ENCODE measurements at places on chromosomes 5 and 9. TPM values are rescaled to one million over a fixed set of nuclear protein-coding genes. Genes with fewer than 3 reads are reported as not detected.

The ZFP37 gene
- polyA plus RNA-seq, result 0.72 TPM

DNA sequence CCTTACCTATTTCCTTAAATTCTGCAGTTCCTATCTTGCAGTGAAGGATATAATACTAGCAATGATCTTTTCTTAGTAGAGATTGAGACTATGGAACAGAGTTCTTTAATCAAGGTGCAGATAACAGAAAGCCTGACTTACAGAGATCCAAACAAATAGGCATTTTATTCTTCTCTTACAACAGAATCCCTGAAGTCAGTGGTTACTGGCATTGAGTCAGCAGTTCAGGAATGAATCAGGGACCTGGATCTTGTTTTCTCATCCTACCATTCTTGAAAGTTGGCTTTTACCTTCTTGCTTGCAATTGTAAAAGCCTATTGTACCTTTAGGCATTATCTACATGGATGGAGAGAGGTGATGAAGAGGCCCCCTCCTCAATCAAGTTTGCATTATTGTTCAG, 47.5 kb upstream of the TLE4 start:
- no peak for DNase-seq

The IL4 gene
- not detected for polyA plus RNA-seq

DNA sequence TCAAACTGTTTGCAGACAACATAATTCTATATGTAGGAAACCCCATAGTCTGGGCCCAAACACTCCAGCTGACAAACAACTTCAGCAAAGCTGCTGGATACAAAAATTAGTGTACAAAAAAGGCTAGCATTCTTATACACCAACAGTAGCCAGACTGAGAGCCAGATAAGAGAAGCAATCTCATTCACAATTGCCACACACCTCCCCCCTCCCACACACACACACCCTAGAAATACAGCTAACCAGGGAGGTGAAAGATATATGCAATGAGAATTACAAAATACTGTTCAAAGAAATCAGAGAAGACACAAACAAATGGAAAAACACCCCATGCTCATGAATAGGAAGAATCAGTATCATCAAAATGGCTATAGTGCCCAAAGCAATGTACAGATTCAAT, 9.0 kb downstream of the MTREX start:
- DNase-seq, result no peak

The ROPN1L gene
- 0.09 TPM for polyA plus RNA-seq

The CRHBP gene
- not detected for polyA plus RNA-seq

DNA sequence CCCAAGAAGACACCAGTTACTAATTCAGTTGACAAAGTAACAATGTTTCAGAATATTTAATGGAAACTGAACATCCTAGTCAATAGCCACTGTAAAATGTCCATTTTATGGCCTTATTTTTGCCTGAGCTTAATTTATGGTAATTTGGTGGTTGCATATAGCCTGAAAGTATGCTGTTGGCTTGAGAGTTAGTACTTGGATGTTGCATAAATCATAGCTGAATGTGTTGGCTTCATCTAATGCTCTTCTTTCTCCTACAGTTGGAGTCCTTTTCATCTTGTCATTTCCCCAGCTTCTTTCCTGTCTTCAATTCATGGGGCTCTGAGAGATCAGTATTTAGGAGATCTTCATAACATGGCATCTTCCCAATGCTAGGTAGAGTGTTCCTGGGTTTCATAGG, 164.6 kb downstream of the MAT2B start:
- no peak for DNase-seq

DNA sequence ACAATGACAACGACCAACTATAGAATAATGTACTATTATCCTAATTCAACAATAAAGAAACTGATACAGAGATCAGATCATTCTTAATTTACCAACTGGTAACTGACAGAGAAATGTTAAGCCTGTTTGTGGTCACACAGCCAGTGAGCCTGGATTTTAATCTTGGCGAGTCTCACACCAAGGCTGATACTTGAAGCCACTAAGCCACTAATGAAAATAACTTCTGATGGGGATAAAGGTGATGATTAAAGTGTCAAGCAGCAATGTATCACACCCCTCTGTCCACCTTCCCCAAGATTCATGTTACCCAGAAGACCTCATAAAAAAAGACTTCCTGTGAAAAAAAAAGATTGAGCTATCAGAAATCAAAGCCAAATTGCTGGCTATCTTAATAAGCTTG, 350.5 kb downstream of the SPOCK1 start:
- no peak for DNase-seq

The ERAP2 gene
- polyA plus RNA-seq, result 41.0 TPM

- no peak for DNase-seq
Measured at GRCh38 chr5:90097082-90097477, 312.5 kb downstream of the CETN3 start.

The HSPB3 gene
- polyA plus RNA-seq, result 0.08 TPM

- no peak for DNase-seq
Measured at GRCh38 chr5:170632266-170632984, 128.6 kb downstream of the KCNIP1 start.

GRCh38 chr9:1875251-1875851, 139.8 kb upstream of the SMARCA2 start:
- DNase-seq, result no peak

- no peak for DNase-seq
Measured at GRCh38 chr5:109936996-109937395, 247.3 kb downstream of the MAN2A1 start.

The PCDHB16 gene
- 0.09 TPM for polyA plus RNA-seq

All from keratinocyte (primary cell).